ENCODE measurements at places on chromosomes 3 and 15.

DNA sequence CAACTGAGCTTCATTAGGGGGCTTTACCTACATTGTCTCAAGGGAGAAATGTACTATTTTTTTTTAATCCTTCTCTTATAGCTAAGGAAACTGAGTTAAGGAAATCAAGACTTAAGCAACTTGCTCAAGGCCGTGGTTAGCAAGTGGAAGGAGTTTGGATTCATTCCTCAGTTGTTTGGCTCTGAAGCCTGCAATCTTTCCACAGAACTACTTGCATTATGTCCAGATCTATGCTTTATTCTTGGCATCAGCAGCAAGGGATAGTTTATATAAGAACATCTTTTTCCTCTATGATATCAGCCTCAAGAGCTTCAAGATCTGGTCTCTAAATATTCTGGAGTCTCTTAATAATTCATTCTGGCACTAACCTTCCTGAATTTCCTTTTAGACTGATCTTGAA, 182.4 kb downstream of the SV2B start:
- DNase-seq = no peak

- no peak for DNase-seq
Measured at GRCh38 chr3:130679218-130679617, 67.4 kb downstream of the PIK3R4 start.

- peak; percentile 72 for DNase-seq
Measured at GRCh38 chr3:164486150-164486549, 592.1 kb downstream of the SI start.

DNA sequence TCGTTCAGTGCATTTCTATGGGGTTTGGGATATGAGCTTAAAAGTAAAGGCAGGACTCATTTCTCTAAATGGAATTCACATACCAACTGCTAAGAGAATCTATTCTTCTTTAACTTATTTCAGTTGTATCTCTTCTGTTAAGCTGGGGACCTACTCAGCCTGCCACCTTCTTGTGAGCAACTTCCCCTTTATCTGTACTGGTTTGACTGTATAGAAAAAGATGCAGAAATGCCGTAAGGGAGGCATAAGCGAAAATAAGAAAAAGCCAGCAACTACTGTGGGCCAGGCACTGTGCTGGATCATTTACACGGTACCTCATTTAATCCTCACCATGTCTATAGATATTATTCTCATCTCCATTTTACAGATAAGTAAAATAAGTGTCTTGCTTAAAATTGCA, 38.4 kb downstream of the RBMS3 start:
- DNase-seq = no peak

DNA sequence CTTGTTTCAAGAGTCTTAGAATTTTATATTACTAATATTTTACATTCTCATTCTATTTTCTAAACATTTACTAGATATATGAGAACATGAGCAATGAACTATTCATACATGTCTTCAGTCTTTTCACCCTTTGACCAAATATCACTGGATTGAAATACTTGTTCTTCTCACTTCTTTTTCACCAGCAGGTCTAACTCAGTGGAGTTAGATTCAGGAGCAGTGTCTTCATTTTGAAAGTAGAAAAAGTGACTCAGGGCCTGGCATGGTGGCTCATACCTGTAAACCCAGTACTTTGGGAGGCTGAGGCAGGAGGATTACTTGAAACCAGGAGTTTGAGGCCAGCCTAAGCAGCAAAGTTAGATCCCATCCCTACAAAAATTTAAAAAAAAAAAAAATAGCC, 70.8 kb downstream of the USP13 start:
- no peak for DNase-seq

GRCh38 chr3:85567071-85567676, 608.4 kb downstream of the CADM2 start:
- DNase-seq = no peak

GRCh38 chr3:43789028-43789427, 98.3 kb downstream of the ABHD5 start:
- DNase-seq = no peak

DNA sequence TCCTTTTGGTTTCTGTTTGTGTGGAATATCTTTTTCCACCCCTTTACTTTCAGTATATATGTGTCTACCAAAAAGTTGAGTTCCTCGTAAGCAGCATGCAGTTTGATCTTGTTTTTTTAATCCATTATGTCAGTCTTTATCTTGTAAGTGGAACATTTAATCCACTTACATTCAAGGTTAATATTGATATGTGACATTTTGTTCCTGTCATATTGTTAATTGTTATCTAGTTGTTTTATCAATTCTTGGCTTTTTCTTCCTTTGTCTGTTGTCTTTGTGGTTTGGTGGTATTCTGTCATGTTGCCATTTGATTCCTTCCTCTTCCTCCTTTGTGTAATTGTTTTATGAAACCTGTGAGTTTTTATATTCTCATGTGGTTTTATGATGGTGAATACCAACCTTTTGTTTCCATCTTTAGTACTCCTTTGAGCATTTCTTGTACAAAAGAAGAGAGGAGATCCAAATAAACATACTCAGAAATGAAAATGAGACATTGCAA, 43.4 kb upstream of the XCR1 start:
- DNase-seq = no peak

GRCh38 chr15:64014995-64015394, 31.3 kb downstream of the DAPK2 start:
- no peak for DNase-seq

- DNase-seq = no peak
Measured at GRCh38 chr3:38314764-38315487, 31.7 kb upstream of the XYLB start.

GRCh38 chr15:39581793-39582285, 960 bp downstream of the THBS1 start:
- peak; percentile 69 for DNase-seq

GRCh38 chr3:113607219-113607596, 74.9 kb downstream of the SIDT1 start:
- no peak for DNase-seq

DNA sequence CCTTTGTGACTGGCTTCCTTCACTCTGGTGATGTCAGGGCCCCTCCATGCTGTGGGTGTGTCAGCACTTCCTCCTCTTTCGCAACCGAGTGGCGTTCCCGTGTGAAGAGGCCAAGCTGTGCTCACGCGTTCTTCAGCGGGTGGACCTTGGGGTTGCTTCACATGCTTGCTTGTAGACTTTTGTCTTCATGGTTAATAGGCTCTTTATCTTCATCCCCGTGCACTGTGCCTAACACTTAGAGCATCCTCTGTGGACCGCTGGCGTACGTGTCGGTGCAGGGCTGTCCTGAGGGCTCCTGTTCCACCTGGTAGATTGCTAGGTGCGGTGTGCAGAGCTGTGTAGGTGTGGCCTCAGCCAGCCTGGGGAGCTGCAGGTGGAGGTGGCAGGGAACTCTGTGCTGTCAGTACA, 182.3 kb downstream of the OR4M2 start:
- no peak for DNase-seq

DNA sequence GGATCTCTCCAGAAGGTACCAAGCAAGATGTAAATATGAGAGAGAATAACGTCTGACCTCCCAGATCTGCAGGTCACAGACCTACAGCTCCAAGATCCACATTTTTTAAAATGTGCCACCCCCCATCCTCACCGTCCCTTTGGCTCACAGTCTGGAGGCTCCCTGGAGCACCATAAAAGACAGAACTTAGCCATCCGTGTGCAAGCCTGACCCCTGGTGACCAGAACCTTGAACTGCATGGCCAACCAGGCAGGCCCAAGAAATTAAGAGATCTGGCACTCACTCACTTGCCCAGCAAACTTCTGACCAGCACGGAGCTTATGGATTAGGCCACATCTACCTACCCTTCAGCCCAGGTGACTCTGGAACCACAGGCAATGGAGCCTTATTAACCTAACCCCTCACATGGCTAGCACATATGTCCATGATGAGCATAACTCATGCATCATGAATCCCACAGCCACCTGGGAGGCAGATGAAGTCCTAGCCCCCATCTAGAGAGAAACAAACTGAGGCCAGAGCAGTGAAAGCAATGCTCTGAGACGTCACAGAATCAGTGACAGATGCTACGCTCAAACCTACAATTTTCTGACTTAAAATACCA, 275.3 kb downstream of the UACA start:
- peak; percentile 83 for DNase-seq

GRCh38 chr3:171462224-171462623, 2.0 kb upstream of the TNIK start:
- no peak for DNase-seq

- peak; percentile 76 for DNase-seq
Measured at GRCh38 chr15:63374686-63375520, 6.7 kb downstream of the CA12 start.

- peak; percentile 68 for DNase-seq
Measured at GRCh38 chr3:109081746-109082510, 36.0 kb downstream of the MORC1 start.

DNA sequence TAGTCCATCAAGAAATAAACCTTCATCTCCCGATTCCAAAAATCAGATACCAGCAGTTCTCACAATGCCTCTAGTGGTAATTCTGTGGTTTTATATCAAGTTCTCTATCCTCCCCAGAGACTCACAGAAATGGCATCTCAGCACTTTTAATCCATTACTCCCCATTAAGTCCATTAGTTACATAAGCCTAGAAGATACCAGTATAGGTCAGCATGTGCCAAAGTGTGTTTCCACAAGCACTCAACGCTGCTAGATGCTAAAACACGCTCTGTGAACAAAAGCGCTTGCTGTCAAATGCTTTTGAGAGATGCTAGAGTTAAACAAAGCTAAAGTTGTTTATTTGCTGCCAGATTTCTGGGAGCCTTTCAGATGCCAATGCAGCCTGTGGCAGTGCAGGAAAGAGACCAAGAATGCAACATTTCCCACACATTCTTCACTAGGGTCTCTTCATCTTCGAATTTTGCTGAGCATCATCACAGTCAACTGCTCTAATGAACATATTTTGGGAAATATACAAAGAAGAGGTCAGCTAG, 918.8 kb upstream of the CFAP20DC start:
- no peak for DNase-seq

DNA sequence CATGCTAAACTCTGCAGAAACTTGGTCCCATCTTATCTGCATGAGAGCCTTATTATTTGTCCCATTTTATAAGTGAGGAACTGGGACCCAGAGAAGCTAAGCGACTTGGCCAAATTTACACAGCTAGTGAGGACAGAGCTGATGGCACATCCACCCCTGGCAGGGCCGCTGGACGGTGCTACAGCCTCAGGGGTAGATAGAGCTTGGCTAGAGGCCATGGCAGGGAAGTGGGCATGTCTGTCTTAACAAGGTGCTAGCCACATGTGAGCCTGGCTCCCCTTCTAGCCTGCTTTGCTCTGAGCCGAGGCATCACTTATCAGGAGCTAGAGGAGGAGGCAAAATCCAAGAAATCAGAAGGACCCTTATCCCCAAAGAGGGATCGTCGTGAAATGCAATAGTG, 36.7 kb upstream of the SYNM start:
- no peak for DNase-seq

- DNase-seq = no peak
Measured at GRCh38 chr15:64099379-64099778, 3.6 kb downstream of the SNX1 start.

- no peak for DNase-seq
Measured at GRCh38 chr3:72560846-72561675, 287.2 kb downstream of the SHQ1 start.

DNA sequence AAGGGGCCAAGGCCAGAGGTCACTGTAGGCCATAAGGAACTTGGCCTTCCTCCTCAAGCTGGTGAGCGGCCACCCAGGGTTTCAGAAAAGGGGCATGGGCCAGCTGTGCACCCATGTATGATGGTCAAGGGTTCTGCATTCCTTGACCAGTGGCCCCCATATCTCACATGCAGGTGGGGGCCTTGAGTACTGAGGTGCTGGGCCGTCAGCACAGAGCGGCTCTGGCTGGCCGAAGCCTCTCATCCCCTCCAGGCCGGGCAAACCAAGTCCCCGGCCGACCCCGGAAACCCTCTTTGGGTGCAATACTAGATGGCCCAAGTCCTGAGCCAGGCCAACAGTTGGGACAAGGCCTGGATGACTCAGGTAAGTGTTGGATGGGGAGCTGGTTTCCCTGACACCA, 9.5 kb downstream of the ALG3 start:
- DNase-seq = no peak

- DNase-seq = no peak
Measured at GRCh38 chr3:63508305-63508704, 144.2 kb upstream of the SNTN start.

DNA sequence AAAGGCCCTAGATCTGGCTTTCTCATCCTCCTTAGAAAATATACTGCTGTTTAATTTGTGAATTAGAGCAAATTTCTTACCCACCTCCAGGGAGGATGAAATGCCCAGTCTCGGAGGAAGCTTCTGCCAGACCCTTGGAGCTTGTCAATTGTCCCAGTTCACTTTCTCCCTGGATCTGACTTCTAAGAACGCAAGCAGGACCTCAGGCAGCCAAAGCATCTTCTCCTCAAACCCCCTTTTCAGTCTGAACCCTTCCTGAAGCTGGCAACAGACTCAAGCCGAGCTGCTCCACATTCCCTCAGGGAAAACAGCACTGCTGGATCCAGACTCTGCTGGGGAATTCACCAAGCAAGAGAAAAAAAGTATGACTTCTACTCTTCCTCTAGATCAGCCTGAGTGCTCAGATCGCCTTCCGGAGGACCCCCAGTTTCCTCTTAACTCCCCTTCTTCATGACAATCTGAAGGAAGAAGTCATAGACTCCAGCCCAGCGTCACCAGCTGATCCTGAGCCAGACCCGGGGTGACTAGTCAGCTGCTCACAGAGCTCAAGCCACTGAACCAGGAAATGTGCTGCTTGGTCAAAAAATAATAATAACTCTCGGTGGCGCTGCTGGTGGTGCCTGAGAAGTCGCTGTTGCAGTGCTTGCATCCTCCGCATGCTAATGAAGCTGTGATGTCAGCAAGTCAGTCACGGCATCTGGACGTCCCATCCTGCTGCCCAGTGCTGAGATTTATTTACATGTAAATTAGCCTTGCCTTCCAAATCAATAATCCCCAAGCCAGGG, at the start of gene PRICKLE2:
Gene PRICKLE2 (minus strand): TSS at position 641 of the 785 bp plus-strand sequence. CDS start 26,539 bp downstream, outside the sequence.
- peak; percentile 92 for DNase-seq

- DNase-seq = no peak
Measured at GRCh38 chr3:42753757-42754156, 19.3 kb downstream of the CCDC13 start.

DNA sequence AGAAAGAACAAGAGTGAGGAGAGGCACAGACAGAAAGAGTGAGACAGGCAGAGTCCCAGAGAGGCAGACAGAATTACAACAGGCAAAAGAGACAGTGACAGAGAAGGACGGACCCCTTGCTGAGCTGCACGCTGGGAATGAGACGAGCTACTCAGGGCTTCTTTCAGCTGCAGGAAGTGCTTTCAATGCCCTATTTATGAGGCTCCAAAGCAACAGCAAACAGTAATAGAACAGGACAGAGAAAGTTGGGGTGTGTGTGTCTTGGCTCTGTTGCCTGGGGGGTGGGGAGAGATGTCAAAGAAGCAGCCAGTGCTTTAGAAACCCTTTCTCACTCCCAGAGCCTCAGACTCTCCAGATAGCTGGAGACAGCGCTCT, 502 bp upstream of the TIMP4 start:
- DNase-seq = no peak

GRCh38 chr15:84988909-84989644, 7.4 kb downstream of the PDE8A start:
- DNase-seq = no peak
